ENCODE measurements at places on chromosomes 7 and 10.

DNA sequence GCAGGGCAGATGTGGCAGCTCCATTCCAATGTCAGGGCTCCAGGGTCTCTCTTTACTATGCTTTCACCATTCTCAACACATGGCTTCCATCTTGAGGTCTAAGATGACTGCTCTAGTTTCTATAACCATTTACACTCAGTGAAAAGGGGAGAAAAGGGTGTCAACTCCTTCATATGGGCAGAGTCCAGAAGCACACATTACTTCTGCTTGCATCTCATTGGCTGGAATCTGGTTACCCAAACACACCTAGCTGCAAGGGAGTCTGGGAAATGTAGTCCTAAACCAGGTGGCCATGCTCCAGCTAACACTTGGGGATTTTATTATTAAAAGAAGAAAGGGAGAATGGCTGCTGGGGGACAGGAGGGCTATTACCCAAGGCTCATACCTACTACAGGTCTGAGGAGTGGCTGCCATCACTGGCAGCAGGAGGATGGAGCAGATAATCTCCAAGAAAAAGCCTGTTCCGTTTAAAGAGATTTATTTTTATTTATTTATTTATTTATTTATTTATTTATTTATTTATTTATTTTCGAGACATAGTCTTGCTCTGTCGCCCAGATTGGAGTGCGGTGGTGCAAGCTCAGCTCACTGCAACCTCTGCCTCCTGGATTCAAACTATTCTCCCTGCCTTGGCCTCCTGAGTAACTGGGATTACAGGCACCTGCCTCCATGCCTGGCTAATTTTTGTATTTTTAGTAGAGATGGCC lies 29.1 kb upstream of the LBX1 start:
- DNase-seq, result no peak

GRCh38 chr10:9209105-9209798 lies 1154.8 kb downstream of the GATA3 start:
- no peak for DNase-seq

GRCh38 chr7:148540041-148540738 lies 50.4 kb upstream of the C7orf33 start:
- no peak for DNase-seq

DNA sequence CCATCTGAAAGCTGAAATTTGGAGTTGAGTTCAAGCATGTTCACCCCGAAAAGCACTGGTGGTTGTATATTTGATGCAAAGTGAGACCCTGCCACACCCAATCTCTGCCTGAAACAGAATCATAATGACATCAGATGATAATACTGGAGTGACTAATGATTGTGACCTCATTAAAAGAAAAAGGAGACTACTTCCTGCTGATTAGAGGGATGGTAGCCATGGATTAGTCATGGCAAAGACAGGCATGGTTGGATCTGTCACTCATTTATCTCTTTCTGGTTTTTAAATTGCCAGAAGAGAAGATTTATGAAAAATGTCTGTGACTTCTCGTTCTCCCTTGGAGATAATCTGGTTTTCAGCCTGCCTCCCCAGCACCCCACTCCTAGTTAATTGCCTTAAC lies 101.2 kb downstream of the BAMBI start:
- DNase-seq, result no peak

Measured in NCI-H1436 treated with DMSO at 0.1 percent for 48 hours (cell line).